NCI-H69 (cell line): ENCODE measurements at places on chromosomes 6 and 20.
A peak's percentile ranks its signal among the peaks of the same experiment; 100 is the strongest.

DNA sequence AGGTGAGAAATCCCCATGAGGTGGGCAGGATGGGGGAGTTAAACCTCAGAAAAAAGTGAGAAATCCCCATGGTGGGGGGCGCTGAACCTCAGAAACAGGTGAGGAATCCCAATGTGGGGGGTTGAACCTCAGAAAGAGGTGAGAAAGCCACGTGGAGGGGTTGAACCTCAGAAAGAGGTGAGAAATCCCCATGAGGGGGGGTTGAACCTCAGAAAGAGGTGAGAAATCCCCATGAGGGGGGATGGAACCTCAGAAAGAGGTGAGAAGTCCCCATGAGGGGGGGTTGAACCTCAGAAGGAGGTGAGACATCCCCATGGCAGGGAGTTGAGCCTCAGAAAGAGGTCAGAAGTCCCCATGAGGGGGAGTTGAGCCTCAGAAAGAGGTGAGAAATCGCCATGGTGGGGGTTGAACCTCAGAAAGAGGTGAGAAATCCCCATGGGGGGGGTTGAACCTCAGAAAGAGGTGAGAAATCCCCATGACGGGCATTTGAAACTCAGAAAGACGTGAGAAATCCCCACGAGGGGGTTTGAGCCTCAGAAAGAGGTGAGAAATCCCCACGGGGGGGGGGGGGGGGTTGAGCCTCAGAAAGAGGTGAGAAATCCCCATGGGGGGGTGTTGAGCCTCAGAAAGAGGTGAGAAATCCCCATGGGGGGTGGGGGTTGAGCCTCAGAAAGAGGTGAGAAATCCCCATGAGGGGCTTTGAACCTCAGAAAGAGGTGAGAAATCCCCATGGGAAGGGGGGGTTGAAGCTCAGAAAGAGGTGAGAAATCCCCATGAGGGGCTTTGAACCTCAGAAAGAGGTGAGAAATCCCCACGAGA lies 14.3 kb upstream of the GOPC start:
- no peak for DNase-seq

DNA sequence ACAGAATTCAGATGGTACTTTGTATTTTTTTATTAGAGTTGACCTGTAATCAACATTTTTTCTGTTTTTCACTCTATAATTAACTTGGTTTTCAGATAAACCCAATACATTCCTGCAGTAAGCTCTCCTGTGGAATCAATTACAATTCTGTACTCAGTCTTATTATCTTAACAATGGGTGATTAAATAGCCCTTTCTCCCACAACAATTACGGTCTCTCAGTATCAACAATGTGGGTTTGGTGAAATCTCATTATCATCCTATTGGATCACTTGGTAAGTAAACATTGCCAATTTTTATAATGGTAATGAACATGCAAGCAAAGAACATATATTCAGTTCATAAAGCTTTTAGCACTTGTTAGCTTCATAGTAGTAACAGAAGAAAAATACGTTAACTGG lies 438.9 kb upstream of the EPHA7 start:
- peak; percentile 13 for DNase-seq

- peak; percentile 5 for DNase-seq
Measured at GRCh38 chr20:38501858-38502436, 29.3 kb downstream of the RALGAPB start.

DNA sequence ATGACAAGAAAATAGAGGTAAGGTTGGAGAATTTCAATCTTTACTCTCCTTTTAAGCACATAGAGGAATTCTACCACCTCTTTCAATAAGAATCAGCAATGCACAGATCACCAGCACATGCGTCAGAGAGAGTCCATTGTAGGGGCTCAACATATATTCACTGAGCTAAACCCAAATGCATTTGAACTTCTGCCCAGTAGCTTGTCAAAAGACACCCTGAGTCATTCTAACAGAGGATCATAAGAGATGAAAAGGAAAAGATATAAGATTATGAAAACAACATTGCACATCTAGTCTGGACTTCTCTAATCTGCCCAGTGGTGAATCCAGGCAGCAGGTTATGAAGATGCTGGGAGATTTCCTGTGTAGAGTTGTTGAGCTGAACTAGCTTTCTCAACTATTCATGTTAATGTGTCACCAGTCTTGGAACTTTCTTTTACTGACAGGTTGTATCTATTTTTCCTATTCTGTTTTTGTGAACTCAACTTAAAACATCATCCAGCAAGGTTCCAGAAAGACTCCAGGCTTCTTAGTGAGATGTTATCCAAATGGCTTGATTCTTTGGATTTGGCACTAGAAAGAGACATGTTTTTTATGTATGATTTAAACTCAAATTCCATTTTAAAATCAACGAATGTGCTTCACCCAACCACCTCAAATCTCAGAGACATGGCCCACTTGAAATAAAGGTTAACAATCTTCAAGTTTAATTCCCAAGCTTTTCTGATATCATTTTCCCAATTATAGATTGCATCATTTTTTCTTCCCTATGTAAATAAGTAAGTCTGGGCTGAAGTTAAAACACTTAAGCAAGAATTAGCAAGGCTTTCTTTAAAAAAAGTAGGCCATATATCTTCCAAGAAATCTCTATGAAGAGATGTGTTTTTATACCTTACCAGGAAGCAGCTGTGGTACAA lies 89.3 kb downstream of the TSHZ2 start:
- no peak for DNase-seq

DNA sequence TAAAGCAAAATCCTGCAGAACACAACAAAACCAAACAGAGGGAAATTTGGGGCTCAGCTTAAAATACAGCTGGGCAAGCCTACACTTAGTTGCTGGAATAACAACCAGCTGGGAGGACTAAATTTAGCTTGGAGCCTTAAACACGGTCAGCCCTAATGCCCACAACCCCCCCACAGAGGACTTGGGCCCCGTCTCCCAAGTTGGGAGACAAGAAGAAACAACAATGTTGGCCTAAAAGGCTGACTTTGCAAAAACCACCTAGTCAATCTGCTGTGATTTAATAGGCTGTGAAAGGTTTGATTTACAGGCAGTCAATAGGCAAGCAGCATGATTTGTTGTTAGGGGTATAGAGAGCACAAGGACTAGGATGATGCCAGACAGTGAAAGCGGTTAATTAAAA lies 40.3 kb upstream of the ARMC2 start:
- no peak for DNase-seq

GRCh38 chr6:8013763-8014162 lies 50.4 kb downstream of the BLOC1S5 start:
- peak; percentile 14 for DNase-seq
